Myometrial cell (primary cell): ENCODE measurements at places on chromosomes 13 and 19. TPM values are rescaled to one million over a fixed set of nuclear protein-coding genes. Genes with fewer than 3 reads are reported as not detected.

The RFC3 gene
- total RNA-seq: 11.0 and 23.6 TPM in 2 replicates

The ZNF536 gene
- not detected in 2 replicates for total RNA-seq

The GJA3 gene
- under 0.01 and 0.35 TPM in 2 replicates for total RNA-seq

The GAPDHS gene
- total RNA-seq: not detected in 2 replicates

The DAND5 gene
- not detected in 2 replicates for total RNA-seq
